ENCODE measurements at places on chromosomes 6 and 20. TPM values are rescaled to one million over a fixed set of nuclear protein-coding genes. Genes with fewer than 3 reads are reported as not detected.
A peak's percentile ranks its signal among the peaks of the same experiment; 100 is the strongest.

- DNase-seq: no peak
Measured at GRCh38 chr6:85679445-85680123, 36.9 kb upstream of the SYNCRIP start.

Gene THBD
- 48.1 TPM for total RNA-seq

Gene FAM83C
- total RNA-seq: not detected

DNA sequence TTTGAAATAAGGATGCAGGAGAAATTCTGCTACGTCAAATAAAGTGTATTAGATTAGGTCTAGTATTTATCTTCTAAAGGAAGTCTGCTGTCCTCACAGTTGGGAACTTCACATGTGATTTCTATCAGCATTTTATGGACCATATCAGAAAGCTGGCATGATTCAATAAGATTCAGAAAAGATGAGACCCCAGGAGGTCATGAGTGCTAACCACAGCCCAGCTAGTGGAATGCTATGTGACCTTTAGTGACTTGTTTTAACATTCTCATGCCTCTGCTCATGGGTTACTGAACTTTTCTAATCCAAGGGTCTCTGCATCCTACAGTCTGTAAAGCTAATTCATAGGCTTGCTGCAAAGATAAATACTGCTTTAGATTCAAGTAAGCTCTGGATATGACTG lies 150.1 kb downstream of the GMPR start:
- DNase-seq: no peak

Gene PKIB
- 5.3 TPM for total RNA-seq

DNA sequence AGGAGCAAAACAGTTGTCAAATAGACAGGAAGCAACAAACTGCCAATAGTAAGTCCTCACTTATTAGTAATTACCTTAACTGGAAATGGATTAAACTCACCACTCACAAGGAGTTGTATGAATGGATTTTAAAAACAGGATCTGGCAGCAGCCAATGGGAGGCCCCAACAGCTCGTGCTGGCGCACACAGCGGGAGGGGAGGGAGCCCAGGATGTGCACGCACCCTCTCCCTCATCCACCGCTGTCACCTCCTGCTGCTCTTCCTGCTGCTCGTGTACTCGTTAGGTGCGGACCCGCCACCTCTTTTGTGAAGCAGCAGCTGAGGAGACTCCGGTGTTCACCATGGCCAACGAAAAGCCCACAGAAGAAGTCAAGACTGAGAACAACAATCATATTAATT lies at the start of gene SUMO4:
SUMO4 (plus strand) TSS at position 213 of the 400 bp plus-strand sequence; CDS start at position 343, 130 bp downstream.
- DNase-seq: no peak

GRCh38 chr6:144661116-144661806 lies 376.1 kb downstream of the UTRN start:
- DNase-seq: peak; percentile 57
